ENCODE measurements at places on chromosomes 5 and 9.

- no peak for DNase-seq
Observed at GRCh38 chr5:168285696-168286095, 5.7 kb upstream of the WWC1 start.

GRCh38 chr9:83304686-83305085 is 233.5 kb downstream of the FRMD3 start:
- peak; percentile 55 for DNase-seq

DNA sequence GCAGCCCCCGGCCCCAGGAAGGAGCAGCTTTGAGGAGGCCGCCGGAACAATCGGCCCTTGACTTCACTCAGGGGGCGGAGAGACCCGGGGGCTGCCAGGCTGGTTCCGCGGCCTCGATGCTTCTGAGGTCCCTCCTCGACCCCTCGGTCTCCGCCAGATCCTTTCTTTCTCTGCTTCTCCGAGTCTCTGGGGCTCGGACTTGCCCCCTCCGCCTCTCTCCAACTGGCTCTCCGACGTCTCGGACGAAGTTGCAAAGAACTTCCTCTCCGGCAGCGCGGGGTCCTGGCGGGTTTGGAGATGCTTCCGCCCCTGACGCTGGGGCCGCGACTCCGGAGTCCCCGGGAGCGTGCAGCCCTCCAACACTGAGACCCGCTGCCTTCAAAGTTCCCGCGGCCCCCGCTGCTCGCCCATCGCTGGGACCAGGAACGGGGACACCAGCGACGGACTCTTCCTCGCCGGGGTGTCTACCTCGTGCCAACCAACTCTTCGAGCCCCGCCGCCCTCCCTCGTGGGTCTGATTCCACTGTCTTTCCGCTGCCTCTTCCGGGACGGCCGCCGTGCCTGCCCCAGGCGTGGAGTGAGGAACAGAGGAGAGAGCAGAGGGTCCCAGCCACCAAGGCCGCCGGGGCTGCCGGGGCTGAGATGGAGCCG is 7.0 kb downstream of the PAX5 start:
- no peak for DNase-seq

- no peak for DNase-seq
Observed at GRCh38 chr9:18770131-18770908, 262.7 kb downstream of the SAXO1 start.

- no peak for DNase-seq
Observed at GRCh38 chr5:1806199-1806598, 5.0 kb downstream of the NDUFS6 start.

- DNase-seq, result no peak
Observed at GRCh38 chr5:169637085-169637548, at the start of gene DOCK2. DOCK2 (plus strand) TSS chr5:169637275; CDS start chr5:169637327, 52 bp downstream.

GRCh38 chr5:17944046-17944445 is 309.8 kb downstream of the TAF11L14 start:
- no peak for DNase-seq

Measured in kidney (tissue), 22 donors.